HTR-8/SVneo (cell line): ENCODE measurements at places on chromosomes 6 and 20.

DNA sequence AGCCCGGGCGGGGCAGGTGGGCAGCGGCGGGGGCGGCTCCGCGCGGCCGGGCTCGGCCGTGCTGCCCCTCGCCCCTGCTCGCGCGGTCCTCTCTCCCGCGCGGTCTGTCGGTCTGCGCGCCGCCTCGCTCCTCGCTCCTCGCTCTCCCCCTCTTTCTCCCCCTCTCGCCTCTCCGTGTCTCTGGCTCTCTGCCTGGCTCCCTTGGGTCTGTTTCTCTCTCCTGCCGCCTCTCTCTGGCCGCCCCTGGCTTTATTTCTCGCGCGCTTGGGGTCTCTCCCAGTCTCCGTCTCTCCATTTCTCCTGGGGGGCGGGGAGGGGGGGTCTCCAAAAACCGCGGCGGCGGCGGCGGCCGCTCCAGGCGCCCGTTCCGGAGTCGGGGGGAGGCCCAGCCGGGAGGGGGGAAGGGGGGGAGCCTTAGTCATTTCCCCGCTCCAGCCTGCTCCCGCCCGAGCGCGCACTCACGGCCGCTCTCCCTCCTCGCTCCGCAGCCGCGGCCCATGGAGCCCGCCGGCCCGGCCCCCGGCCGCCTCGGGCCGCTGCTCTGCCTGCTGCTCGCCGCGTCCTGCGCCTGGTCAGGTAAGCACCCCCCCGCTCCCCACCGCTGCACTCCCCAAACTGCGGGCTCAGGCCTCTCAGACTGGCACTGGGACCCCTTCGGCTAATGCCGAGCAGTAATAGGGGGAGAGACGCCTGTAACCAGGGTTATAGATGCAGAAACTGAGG is at the start of gene SIRPA:
Gene SIRPA, plus strand, starts transcription at position 457 of the 723 bp plus-strand sequence. Its CDS starts 41 bp downstream, at position 498.
- peak; percentile 78 for DNase-seq

- no peak for DNase-seq
Measured at GRCh38 chr6:44272529-44272928, 2.3 kb downstream of the TMEM151B start.

DNA sequence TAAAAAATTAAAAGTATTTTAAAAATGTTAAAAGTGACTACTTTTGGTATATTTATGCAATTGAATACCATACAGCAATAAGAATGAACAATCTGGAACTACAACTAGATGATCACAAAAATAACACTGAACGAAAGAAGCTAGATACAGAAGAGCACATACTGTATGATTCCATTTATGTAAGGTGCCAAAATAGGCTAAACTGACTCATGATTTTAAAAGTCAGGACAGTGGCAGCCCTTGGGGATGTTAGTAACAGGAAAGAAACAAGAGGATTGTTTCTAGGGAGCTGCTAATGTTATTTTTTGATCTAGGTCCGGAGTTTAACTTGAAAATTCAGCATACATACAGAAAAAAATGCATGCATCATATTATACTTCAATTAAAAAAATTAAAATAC is 42.3 kb downstream of the KIF13A start:
- no peak for DNase-seq

GRCh38 chr6:143195349-143195845 is 134.7 kb downstream of the AIG1 start:
- no peak for DNase-seq

- DNase-seq, result no peak
Measured at GRCh38 chr6:14621518-14621917, 503.9 kb downstream of the CD83 start.

DNA sequence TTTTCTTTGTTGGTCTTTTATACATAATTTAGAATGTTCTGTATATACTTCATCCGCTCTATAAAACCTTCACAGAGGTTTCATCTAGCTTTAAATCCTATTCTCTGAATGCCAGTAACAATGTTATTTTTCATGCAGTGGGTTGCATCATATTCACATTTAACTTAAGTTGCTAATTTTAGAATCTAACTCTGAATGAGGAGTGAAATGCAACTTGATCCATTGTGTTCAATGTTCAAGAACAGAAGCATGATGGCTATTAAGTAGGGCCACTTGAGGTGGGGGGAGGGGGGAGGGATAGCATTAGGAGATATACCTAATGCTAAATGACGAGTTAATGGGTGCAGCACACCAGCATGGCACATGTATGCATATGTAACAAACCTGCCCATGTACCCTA is 224.5 kb downstream of the NKAIN2 start:
- no peak for DNase-seq

DNA sequence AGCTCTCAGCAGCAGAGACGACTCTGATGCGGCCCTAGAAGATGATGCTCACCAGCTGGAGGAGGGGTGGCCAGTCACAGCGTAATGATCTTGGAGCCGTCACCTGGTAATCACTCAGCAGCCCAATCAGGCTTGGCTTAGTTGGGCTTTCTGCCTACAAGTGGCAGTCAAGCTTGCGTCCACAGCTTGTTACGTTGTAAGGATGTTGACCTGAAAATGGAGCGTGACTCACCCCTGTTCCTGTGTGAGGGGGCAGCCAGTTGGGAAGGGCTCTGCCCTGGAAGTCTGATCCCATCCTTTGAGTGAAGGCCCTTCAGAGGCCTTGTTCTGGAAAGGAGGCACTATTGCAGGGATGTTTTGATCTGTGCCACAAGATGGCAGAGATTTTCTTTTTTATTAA is 49.8 kb downstream of the SPATA2 start:
- no peak for DNase-seq

GRCh38 chr20:63835021-63835858 is 4.2 kb upstream of the ZBTB46 start:
- peak; percentile 100 for DNase-seq

DNA sequence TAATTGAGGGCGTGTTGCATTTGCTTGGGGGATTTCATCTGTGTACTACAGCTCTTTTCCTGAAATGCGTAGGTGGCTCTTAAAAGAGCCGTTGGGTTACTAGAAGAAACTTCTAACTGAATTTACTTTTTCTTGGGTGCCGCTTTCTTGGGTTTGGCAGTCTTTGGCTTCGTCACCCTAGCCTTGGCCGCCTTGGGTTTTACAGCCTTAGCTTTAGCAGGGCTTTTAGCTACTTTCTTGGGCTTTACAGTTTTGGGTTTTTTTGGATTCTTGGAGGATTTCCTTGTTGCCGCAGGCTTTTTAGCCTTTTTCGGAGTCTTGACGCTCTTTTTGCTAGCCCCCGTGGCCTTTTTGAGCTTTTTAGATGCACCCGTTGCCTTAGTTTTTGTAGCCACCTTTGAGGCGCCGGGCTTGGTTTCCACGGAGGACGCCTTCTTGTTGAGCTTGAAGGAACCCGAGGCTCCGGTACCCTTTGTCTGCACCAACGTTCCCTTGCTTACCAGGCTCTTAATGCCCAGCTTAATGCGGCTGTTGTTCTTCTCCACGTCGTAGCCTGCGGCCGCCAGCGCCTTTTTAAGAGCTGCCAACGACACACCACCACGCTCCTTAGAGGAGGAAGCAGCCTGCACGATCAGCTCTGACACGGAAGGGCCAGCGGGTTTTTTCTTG is 54.5 kb downstream of the TRIM38 start:
- DNase-seq, result no peak

- no peak for DNase-seq
Measured at GRCh38 chr6:41071501-41071922, 644 bp downstream of the OARD1 start.

- peak; percentile 40 for DNase-seq
Measured at GRCh38 chr6:72580281-72580940, 41.5 kb upstream of the KCNQ5 start.

DNA sequence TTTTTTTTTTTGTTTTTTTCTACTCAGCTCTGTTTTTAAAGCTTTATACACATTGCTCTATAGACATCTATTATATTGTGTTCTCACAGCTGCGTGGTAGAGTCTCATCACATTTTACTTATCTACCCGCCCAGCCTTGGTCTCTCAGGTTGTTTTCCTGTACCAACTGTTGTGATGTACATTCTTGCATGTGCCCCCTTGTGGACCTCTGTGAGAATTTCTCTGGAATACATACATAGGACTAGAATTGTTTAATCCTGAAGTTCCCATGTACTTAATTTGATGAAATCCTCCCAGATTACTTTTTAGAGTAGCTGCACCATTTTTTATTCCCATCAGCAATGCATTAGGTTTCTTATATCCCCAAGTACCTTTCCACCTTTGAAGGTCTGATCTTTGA is 40.4 kb upstream of the TINAG start:
- DNase-seq, result no peak
